ENCODE measurements at places on chromosomes 13 and 19.

GRCh38 chr19:57599377-57599760, 316 bp upstream of the ZNF530 start:
- DNase-seq: no peak

GRCh38 chr19:3606690-3607289, at the start of gene TBXA2R:
Gene TBXA2R (minus strand): TSS chr19:3606875. CDS start chr19:3600634, 6,241 bp downstream.
- DNase-seq: peak; percentile 38

DNA sequence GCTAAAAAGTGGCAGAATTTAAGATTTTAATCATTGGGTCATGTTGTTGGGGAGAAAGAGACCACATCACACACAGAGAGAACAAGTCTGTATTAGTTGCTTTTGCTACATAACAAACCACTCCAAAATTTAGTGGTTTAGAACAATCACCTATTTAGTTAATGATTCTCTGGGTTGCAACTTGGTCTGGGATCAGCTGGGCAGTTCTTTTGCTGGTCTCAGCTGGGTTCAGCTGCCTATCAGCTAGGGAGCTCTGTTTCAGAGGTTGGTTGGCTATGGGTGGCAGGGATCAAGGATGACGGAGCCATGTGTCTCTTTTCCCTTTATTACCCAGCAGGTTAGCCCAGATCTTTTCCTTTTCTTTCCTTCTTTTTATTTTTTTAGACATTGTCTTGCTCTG, 8.9 kb downstream of the PINLYP start:
- DNase-seq: no peak

DNA sequence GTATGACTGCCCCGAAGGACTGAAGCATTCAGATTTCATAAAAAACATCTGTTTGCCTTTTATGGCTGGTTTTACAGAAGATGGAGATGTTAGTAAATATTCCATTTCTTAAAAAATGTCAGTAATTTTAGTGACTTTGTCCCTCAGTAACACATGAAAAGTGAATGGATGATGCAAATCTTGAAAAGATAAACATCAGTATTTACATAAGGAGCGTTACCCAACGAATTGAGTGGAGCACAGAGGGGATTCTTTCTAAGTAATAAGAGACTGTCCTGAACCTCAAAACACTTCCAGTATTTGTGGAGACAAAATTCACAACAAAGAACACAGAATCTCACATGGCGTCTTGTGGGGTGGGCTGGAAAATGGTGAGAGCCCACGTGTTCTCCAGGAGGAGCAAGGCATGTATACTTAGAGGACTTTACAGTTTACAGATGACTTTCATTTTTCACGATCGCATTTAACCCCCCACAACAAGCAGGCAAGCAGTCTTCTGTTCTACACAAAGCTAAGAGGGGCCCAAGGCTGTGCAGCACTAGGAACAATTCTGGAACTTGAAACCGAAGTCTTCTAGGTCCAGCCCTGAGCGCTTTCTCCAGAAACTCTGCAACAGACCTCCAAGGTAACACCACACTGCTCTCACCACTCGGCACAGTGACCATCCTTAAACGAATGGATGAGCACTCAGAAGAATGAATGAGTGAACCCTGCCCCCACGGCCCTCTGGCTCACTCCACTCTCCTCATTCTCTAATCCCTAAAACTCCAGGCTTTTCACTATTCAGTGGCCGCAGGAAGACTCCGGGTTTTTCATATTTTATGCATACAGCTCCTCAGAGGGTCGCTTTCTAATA, 709.8 kb downstream of the UQCRFS1 start:
- no peak for DNase-seq

GRCh38 chr13:95704510-95704909, 27.6 kb downstream of the DNAJC3 start:
- no peak for DNase-seq

GRCh38 chr13:49213539-49213938, 6.6 kb upstream of the MLNR start:
- no peak for DNase-seq

Data from stimulated activated CD4-positive, alpha-beta T cell treated with anti-CD3 and anti-CD28 coated beads, TNF-alpha, amount 100 ng/mL, for 4 hours (primary cell).